ENCODE measurements at places on chromosomes 5 and 9.

DNA sequence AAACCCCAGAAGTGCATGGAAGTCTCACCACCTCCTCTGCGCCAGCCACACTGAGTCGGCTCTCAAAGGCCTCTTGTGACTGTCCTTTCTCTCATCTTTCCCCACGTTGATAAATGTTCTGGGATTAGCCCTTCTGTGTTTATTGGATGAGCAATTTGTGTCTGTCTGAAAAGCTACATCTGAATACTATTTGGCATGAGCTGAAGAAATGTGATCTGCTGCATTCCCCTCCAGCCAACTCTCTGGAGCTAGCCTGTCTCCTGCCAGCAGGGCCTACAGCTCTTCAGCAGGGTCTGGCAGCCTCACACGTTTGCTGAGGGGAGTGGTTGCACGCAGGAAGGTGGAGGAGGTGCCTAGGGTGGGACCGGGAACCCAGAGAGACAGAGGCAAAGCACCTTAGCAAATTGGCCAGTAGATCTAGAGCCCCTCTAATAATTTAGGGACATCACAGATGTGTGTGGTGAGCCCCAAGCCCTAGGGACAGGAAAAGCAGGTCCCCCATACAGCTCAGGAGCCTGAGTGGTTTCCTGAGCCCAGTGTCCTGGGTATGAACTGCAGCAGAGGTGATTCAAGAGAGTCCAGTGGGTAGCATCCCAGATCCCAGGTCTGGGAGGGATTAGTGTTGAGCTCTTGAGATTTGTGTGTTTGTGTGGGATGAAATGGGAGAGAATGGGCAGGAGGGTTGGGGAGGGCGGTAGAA lies 20.5 kb upstream of the B4GALT1 start:
- DNase-seq: no peak

GRCh38 chr9:79705704-79706103 lies 133.9 kb downstream of the TLE4 start:
- DNase-seq: no peak

- DNase-seq: no peak
These were observed 22.5 kb upstream of the FAM120AOS start for GRCh38 chr9:93475856-93476255.

- DNase-seq: no peak
These were observed 132.2 kb downstream of the RXRA start for GRCh38 chr9:134458207-134459108.

DNA sequence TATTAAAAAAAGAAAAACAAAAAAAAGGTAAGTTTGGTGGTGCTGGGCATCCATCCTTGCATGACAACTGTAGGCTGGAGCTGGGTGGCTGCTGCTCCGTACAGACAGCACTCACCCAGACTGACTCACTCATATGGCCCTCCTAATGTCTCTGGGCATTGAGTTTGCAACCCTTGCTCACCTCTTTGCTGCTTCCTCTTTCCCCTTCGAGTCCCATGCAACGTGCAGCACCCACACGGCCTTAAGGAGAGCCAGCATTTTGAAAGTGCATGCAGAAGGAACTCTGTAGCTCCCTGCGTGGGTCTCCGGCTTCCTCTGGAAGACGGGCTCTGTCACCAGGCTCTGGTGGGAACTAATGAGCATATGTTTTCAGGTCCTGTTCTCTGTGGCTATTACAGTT lies 60.5 kb upstream of the ENTREP1 start:
- no peak for DNase-seq

- DNase-seq: no peak
These were observed 46.8 kb downstream of the MTMR12 start for GRCh38 chr5:32265902-32266301.

GRCh38 chr5:118176146-118176545 lies 812.2 kb downstream of the DTWD2 start:
- no peak for DNase-seq

- DNase-seq: no peak
These were observed 10.7 kb downstream of the IFNA5 start for GRCh38 chr9:21294364-21294774.

DNA sequence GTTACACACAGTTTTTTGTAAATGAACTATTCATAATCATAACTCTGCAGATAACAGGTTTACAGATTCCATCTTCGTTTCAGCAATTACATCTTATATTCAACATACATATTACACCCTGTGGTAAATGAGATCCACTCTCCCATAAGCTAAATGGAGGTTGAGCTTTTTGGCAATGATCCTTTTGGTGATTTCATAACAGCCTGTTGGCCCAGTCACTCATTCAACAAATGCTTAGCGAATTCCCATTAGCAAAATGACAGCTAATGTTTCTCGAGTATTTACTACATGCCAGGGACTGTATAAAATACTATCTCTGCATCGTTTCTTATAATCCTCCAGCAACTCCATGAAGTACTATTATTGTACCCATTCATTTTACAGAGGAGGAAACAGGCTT lies 25.4 kb upstream of the AGXT2 start:
- no peak for DNase-seq

DNA sequence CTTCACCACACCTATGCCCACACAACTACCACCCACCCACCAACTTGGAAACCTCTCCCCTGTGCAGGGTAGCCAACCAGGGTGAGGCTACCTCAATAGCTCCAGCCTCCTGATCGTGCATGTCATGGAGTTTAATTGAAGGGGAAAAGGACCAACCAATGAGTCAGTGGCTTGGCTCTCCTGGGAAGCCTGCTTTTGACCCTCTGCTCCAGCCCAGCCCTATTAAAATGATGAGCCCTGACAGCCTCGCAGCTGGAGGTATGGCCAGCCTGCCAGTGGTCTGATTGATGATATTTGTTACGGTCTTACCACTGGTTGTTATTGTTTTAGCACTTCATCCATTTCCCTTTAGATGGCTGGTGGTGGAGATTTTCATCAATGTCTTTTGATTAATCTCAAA lies 280.4 kb downstream of the SH3GL2 start:
- no peak for DNase-seq

DNA sequence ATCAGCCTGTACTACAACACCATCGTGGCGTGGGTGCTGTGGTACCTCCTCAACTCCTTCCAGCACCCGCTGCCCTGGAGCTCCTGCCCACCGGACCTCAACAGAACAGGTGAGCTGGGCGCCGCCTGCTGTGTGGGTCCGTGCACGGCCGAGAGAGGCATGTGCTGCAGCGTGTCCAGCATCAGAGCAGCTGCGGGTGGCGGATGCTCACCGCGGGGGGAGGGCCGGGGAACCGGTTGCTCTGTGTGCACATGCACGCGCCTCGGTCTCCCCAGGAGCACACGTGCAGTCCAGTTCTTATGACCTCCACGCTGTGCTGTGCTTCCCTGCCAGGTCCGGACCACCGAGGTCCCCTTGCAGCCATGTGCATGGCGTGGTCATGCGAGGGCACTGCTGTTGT lies 7.6 kb downstream of the SLC6A18 start:
- DNase-seq: no peak

DNA sequence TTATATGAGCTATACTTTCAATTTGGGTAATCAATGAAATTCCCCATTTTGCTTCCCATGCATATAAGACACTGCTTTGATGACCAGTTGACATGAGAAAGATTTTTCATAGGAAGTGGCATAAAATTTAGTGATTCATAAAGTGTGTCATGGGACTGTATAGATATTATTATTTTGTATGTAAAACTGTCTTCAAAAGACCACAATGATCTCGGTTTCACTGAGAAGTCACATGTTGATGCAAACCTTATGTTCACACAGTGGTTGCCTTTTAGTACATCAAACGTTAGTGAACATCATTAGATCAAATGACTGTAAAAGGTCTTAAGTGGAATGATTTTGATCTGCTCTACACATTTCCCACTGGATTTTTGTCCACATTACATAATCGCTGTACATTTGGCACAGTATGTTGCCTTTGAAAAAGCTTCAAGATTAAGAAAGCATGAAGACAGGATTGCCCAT lies 349.2 kb upstream of the MEF2C start:
- no peak for DNase-seq

GRCh38 chr5:98540056-98540455 lies 233.4 kb upstream of the RGMB start:
- DNase-seq: no peak

DNA sequence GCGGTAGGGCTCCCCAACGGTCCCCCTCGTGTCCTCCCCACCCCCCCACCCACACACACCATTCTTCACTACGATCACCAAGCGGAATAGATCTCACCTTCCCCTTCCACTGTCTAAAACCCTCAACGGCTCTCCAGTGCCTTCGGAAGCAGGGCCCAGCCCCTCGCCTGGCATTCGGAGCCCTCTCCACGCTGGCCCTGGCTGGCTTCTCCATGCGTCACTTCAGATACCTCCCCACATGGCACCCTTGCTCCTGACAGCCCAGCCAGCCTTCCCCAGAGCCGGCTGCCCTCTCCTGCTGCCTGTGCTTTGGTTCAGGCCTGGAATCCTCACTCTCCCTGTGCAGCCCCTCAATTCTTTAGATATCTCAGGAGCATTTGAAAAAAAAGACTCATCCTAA lies 126.6 kb downstream of the ZNF354C start:
- DNase-seq: no peak

- DNase-seq: no peak
These were observed 49.2 kb upstream of the SPDL1 start for GRCh38 chr5:169534311-169534880.

GRCh38 chr5:136174021-136174659 lies 18.8 kb downstream of the SMIM32 start:
- no peak for DNase-seq

DNA sequence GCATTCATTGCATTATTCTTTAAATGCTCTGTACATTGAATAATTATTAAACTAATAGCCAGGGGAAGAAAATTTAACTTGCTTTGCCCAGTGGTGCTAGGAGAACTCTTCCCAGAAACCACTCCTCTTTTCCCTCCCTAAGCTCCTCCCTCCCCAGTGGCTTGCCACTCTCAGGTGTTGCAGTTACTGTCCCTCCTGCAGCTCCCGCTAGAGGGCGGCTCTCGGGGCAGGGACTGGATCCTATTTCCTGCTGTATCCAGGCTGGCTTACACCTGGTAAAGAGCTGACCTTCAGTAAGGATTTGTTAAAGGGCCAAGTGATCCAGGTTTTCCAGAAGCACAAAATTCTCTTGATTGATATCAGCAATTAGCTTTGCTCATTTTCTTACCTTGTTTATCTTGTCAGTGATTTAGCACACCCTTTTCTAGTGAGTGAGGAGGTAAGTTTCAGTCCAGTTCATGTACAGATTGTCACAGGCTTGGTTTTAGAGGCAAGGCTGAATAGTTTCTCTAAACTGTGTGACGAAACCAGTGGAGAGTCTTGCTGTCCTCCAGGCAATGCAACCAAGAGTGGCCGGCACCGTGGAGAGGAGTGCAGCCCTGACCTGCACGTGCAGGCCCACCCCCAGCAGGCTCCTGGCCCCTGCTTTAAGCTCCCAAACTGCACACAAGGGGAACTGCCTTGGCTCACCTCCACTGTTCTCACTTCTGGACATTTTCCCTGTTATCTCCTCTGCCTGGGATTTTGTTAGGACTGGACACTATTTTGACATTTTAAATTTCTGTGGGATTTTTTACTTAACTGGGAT lies 423.8 kb downstream of the SPOCK1 start:
- peak; percentile 54 for DNase-seq

DNA sequence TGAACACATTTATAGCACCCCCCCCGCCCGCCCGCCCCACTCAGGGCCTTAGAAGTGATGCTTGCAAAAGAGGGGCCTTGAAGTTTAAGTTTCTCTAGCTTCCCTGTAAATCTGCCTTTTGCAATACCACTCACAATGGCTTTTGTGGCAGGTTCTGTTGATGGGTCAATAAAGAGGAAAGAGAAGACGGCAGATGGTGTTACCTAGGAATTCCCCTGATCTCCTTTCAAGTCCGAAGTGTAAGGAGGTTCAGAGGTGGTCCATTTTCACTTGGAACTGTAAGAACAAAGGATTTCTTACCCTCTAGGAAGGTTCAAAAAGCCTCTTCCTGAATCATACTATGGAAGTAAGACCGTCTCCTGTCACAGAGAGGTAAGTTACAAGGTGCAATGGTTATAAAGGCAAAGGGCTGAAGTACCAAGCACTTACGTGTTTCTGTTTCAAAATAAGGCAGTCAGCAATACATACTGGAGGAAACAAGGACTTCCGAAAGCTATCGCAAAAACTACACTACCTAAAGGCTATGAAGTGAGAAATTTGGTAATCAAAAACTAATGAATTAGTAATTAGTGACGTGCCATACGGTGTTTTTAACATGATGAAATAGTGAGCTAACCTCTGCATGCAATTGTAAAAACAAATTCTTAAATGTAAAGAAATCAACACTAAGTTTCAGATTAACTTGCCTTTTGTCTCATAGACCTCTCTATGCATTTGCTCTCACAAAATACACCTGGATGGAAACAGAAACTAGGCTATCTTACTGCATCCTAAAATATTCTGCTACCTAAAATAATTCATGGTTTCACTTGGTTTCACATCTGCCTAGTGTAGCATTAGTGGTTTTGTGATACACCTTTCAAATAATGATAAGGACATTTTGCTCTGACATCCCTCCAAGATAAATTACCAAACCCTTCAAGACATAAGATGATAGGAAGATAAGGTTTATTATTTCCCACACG lies 589.4 kb upstream of the FAM174A start:
- no peak for DNase-seq

DNA sequence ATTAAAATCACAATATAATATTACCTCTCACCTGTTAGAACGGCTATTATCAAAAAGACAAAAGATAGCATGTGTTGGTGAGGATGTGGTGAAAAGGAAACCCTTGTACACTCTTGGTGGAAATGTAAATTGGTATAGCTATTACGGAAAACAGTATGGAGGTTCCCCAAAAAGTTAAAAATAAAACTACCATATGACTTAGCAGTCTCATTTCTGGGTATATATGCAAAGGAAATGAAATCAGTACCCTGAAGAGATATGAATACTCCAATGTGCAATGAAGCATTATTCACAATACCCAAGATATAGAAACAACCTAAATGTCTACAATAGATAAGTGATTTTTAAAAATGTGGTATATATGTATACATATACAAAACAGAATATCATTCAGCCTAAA lies 199.9 kb downstream of the SNX18 start:
- no peak for DNase-seq

DNA sequence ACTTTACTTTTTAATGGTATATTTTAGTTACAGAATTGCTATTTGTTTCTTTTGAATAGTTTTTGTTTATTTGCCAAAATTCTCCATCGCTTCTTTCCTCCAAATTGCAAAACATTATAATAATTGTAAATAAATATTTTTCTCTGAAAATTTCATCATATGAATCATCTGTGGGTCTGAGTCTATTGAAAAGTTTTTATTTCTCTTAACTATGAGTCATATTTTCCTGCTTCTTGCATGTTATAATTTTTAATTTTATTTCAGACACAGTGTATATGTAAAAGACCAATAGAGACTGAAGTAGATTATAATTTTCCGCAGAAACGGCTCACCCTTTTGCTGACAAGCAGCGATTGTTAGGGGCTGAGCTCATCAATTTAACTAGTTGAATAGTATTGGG lies 279.1 kb upstream of the IL12B start:
- DNase-seq: no peak

Data from activated CD8-positive, alpha-beta memory T cell treated with anti-CD3 and anti-CD28 coated beads, Interleukin-2, amount 50 U/mL, for 48 hours (primary cell).